ENCODE measurements at places on chromosomes 2 and 18.

DNA sequence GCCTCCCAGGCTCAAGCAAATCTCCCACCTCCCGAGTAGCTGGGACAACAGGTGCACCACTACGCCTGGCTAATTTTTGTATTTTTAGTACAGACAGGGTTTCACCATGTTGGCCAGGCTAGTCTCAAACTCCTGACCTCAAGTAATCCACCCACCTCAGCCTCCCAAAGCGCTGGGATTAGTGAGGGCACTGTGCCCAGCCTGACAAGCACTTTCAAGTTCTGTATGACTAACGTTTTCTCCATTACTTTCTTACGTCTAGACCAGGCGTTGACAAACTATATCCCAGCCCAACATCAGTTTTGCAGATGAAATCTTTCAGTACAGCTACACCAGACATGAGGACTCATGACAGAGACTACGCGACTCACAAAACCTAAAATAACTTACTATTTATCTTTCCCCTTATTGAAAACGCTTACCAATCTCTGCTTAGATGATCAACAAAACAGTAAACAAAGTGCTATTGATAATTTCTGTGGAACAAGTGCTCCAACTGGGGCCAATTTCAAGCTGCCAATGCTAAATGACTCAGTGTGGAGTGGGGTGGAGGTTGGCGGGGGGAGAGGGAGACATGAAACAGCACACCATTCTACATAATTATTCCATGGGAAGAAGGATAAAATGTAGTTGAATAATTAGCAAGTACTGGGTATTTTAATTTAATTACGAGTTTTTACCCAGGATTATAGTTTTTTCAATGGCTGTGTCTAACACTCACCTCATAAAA lies 59.1 kb downstream of the SAP130 start:
- DNase-seq = no peak

DNA sequence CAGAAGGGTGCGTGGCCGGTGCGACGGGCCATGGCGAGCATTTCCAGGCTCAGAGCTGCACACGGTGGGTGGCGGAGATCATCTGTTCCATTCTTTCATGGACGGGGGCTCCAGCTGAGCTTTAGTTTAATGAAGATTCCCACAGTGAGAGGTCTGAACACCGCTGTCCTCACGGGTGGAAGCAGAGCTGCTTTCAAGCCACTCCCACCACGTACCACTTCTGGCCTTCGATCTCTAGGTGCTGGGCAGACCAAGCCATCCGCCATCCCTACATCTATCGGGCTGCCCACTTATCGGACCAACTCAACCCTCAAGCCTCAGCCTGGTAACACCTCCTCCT lies 18.5 kb downstream of the GPR35 start:
- no peak for DNase-seq

GRCh38 chr2:233026198-233026813 lies 6.2 kb upstream of the NEU2 start:
- DNase-seq = no peak

- no peak for DNase-seq
Observed at GRCh38 chr2:53210538-53210937, 557.1 kb upstream of the CHAC2 start.

GRCh38 chr2:59378127-59378526 lies 1137.0 kb upstream of the FANCL start:
- no peak for DNase-seq

GRCh38 chr2:50943791-50944190 lies 88.1 kb downstream of the NRXN1 start:
- no peak for DNase-seq

DNA sequence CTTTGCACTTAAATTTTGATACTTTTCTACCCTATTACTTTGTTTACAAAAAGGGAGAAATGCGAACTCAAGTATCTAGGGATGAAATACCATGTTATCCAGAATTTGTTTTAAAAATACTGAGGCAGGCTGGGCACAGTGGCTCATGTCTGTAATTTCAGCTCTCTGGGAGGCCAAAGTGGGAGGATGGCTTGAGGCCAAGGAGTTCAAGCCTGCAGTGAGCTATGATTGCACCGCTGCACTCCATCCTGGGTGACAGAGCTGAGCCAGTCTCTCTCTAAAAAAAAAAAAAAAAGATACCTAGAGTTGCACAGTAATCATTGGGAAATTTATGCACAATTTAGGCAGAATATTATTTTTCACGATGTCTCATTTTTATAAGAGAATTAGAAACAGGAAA lies 12.4 kb upstream of the VAPA start:
- DNase-seq = no peak

GRCh38 chr2:161090411-161090810 lies 69.8 kb upstream of the TANK start:
- DNase-seq = peak; percentile 75

- DNase-seq = no peak
Observed at GRCh38 chr18:46226461-46226860, 122.3 kb downstream of the HAUS1 start.

DNA sequence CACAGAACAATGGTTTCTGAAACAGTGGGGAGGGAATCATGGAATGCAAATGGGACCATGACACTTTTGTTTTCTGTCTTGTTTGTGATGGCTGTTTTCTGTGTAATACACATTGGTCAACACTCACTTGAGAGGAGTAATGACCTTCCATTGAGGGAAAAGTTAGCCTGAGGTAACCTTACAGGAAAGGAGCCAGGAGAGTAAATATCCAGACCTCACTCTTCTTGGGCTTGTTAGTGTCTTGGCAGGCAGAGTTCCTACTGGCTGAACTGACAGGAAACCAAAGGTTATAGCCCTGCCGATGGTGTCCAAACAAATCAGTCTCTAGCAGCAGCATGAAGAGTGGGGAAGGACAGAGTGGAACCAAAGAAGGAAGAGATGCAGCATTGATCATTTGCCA lies 17.2 kb upstream of the RPRM start:
- DNase-seq = no peak

DNA sequence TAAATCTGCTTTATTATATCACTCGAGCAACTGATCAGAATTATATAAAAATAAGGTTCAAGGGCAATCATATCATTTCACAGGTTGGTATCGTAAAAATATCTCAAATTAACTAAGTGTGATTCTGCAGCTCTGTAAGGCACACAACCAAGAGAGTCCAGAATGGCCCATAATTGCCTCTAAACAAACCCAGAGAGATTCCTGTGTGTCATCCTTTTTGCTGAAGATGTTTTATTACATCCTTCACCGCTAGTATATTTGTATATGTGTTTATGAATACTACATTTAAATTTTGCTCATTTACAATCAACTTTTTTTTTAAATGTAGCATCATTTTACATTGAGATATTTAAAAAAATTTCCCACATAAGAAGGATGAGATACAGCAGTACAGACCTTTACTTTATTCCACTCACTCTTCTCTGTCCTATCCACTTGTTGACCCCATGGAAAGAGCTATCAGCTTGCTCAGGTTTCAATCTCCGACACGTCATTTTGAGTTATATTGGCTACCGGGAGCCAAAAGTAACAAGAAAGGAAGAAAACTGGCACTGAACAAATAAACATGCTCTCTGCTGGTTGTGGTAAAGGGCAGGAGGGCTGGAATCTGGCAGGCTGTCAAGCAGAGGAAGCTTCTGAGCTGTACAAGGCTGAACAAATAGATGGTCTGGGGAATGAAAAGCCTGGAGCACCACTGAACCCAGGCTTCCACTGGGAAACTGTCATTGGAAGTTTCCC lies 23.1 kb downstream of the PLA2R1 start:
- DNase-seq = no peak

DNA sequence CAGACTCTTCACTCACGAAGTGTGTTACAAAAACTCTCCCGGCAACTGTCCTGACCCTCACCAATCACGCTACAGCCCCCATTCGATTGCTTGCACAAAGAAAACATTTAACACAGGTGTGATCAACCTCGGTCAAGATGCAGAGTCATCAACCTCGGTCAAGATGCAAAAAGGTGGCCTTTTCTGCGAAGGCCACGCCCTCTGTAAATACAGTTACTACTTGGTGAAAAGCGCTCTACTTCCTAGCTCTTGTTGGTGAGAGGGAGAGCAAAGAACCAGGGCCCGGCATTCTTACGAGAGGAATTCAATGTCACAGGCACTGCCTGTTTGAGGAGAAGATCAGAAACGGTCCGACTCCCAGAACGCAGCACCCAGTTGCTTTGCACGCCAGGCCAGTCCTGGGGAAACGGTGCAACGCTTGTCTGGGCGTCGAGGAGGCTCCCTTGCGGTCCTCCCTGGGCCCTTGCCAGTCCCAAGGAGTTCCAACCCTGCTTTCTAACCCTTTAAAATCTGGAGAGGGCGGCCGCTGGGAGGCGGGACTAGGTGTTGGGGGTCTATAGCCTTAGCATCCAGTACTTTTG lies 1.9 kb downstream of the PIEZO2 start:
- no peak for DNase-seq

GRCh38 chr18:6504605-6505497 lies 90.1 kb upstream of the L3MBTL4 start:
- DNase-seq = no peak

GRCh38 chr2:231663458-231664212 lies 44.7 kb upstream of the PTMA start:
- DNase-seq = no peak

DNA sequence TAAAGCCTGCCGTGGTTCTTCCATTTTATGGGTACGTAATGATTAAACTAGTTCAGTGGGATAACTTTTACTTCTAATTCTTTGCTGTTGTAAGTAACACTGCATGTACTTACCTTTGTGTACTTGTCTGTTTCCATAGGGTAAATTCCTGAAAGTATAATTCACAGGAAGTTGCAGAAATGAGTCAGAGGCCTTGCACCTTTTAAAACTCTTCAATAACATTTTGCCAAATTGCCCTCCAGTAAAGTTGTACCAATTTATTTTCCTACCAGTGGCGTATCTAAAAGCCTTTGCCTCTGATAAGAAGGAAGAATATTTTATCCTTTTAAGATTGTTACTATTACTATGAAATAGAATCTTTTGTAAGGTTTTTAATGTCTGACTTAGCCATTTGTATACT lies 65.1 kb downstream of the CAB39 start:
- DNase-seq = no peak

DNA sequence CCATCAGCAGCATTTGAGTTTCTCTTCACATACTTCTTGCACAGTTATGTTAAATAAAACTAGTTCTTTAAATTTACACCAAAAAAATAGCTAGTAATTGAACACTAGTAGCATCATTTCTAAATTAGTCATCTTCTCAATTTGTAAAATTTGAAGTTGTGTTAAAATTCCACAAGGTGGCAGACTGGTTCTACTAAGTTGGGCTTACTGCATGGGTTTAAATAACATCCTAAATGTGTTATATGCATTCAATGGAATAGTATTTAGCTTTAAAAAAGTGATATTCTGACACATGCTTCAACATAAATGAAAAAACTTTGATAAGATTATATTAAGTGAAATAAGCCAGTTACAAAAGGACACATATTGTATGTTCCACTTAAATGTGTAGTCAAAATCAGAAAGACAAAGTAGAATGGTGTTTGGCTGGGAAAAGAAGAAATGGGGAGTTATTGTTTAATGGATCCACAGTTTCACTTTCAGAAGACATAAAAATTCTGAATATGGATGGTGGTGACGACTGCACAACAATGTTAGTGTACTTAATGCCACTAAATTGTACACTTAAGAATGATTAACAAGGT lies 28.7 kb upstream of the RPRD1A start:
- no peak for DNase-seq

GRCh38 chr18:7366597-7366996 lies 135.7 kb downstream of the LRRC30 start:
- DNase-seq = no peak

- DNase-seq = peak; percentile 63
Observed at GRCh38 chr2:60867848-60868247, 13.5 kb upstream of the REL start.

GRCh38 chr2:119472749-119473148 lies 41.1 kb downstream of the TMEM37 start:
- no peak for DNase-seq

- no peak for DNase-seq
Observed at GRCh38 chr2:67322353-67323001, 74.7 kb upstream of the ETAA1 start.

All from activated naive CD4-positive, alpha-beta T cell treated with anti-CD3 and anti-CD28 coated beads, Interleukin-2, amount 10 ng/mL, durations not matched to agents 7 days and 5 days (primary cell).